ENCODE measurements at places on chromosomes 2 and 18.
A peak's percentile ranks its signal among the peaks of the same experiment; 100 is the strongest.

GRCh38 chr2:101881131-101881530 lies 110.6 kb upstream of the IL1R2 start:
- DNase-seq: no peak

DNA sequence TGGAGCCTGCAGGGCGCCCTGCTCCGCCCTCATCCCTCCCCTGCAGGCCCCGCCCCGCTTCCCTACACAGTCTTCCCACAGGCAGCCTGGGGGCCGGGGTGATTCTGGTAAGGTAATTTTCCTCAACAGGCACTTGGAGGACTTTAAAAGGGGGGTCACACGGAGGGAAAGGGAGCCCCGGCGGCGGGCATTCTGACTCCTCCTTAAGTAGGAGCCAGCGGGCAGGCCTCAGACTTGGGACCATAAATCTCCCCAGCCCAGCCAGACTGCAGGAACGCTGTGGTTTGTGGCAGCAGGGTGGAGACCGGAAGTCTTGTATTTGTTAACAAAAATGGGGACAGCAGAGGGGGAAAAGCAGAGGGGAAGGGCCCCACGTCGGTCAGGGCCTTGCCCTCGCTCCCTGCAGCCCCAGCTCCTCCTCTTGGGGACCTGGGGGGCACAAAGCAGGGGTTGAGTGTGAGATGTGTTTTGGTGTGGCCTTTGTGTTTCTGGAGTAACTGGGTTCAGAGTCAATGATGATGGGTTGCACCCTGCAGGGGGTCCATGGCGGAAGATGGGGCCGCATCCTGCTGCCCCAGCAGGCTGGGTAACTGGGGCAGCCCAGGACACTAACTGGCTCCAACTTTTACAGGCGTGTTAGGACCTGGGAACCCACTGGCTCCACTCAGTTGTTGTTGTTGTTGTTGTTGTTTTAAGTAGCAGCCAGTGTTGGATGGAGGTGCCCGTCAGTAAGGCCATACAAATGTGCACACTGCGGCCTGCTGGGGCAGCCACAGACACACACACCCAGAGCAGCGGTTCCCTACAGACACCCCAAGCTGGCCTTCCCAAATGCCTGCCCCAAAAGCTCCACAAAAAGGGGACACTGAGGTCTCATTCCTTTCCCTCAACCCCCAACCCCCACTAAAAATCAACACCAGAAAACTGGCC lies 27.7 kb downstream of the SMAD7 start:
- no peak for DNase-seq

GRCh38 chr18:4107049-4107467 lies 348.0 kb downstream of the DLGAP1 start:
- DNase-seq: no peak

DNA sequence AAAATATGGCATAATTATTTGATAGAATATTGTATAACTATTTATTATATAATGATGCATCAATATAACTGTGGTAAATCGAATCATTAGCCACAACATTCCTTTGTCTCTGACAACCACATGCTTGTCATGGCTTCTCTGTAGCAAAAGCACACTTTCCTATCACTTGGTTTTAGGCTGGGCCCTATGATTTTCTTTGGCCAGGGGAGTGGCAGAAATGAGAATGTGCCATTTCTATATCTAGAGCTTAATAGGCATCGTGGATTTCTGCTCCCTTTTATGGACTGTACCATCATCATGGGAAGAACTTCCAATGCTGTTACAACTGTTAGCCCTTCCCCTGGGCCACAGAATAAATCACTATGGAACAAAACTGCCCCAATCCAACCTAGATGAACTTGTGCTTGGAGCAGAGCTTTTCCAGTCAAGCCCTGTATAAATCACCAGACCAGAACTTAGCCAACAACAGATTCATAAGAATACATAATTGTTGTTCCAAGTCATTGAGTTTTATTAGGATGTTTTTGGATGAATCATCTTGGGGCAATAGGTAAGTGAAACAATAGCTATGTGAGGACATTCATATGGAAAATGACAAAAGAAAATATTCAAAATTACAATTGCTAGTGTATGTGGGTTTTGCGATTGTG lies 715.8 kb downstream of the ERBB4 start:
- DNase-seq: no peak

- no peak for DNase-seq
These were observed 26.5 kb downstream of the SLC4A5 start for GRCh38 chr2:74316627-74317295.

GRCh38 chr2:58539973-58540372 lies 298.8 kb upstream of the FANCL start:
- no peak for DNase-seq

DNA sequence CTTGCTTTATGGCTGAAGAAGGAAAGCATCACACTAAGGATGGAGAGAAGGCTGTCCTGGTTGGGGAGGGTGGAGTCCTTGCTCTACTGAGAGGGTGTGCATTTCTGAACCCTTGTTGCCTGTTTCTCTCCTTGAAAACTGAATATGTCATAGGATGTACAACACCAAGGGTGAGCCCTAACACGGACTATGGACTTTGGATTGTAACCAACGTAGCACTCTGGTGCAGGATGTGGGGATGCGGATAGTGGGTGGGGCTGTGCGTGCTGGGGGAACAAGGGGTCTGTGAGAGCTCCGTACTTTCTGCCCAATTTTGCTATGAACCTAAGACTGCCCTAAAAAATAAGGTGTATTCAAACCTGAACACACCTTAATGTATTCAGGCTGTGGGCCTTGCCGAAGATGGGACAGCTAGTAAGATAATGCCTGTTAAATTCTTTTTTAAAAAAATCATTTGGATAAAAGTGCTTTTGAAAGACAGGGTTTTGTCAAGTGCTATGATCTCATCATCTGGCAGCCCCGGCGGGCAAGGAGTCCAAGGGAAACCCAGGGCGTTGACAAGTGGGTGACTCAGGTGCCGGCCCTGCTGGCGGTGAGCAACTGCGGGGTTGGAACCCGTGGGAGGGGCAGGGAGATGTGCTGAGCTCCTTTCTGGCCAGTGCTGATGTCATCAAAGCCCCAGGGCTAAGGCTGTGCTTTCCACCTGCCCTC lies 54.0 kb downstream of the GATA6 start:
- peak; percentile 44 for DNase-seq

DNA sequence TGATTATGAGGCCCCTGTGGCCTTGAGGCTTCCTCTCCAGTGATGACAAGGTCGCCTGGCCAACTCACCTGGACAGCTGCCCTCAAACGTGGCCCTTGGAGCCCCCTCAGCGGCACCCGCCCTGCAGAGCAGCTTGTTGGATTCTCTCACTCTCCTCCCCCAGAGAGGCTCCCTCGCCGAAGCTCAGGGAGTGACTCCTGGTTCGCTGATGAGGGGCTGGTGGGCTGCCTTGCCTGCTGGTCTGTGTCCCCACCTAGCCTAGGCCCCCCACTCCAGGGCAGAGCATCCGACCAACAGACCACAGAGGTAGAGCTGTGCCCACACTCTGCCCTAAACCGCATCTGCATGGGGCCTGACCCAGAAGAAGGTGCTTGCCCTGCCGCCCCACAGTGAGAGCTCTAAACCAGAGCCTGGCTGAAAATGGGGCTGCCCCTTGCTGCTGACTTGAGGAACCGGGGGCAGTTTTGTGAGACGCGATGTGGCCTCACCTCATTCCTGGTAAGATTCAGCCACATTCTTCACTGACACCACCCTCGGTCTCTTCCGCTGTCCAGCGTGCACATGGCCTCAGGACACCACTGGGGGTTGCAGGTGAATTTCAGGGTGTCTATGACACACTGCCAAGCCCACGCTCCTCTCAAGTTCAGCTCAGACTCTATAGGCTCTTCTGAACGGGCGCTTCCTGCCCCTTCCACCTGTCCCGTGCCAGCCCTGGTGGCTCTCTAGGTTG lies 131.6 kb downstream of the CABLES1 start:
- no peak for DNase-seq

GRCh38 chr2:157443090-157443489 lies 799 bp downstream of the CYTIP start:
- DNase-seq: no peak

GRCh38 chr2:202149936-202150335 lies 76.9 kb downstream of the KIAA2012 start:
- DNase-seq: no peak

GRCh38 chr18:28032177-28032576 lies 144.8 kb downstream of the CDH2 start:
- no peak for DNase-seq

GRCh38 chr2:232525791-232526371 lies at the start of gene CHRND:
Gene CHRND, plus strand, starts transcription at chr2:232526160. Its CDS starts 56 bp downstream, at chr2:232526216.
- no peak for DNase-seq

DNA sequence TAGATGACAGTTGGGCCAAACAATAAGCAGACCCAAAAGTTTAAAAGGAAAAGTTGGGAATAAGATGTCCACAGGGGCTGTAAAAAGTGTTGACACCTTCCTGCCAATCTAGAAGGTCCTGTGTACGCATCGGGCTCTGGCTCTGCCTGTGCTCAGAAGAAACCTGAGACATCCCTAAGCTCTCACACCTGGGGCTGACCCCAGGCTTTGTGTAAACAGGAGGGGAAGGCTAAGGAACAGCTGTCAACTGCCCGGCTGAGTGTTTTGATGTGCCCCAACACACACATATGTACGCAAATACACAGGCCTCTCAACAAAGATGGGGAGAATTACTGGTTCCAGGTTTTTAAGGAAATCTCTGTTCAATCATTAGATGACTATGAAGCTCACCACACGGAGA lies 59.5 kb downstream of the TMEM131 start:
- no peak for DNase-seq

DNA sequence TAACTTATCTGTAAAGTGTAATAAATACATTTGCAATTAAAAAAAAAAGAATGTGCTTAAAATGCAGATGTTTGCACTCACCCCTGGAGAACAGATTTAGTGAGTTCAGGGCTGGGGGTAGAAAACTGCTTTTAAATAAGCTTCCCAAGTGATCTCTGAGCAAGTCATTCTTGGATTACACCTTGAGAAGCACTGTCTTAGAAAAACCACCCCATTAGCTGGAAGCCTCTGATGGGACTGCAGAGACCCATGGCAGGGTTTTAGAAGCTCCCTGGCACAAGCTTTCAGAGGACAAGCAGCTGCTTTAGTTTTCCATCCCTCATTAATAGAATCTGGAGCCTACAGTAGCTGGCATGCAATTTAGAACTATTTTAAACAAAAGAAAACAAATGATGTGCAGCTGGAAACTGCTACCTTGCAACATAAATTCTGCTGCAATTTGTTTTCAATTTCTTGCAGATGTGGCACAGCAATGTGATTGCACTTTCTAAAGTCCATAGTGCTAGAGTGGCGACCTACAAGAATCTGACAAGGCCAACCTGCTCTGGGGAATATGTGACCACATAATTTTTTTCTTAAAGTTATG lies 141.5 kb downstream of the CDC42EP3 start:
- no peak for DNase-seq

DNA sequence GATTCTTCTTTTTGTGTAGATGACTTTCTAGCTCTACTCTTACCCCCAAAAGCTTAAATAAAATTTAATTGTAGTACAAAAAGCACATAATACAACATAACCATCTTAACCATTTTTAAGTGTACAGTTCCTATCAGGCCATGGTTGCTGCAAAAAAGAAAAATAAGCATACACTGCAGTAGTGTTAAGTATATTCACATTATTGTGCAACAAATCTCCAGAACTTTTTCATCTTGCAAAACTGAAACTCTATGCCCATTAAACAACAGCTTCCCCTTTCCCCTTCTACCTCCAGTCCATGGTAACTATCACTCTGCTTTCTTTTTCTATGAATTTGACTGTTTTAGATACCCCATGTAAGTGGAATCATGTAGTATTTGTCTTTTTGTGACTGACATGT lies 18.1 kb downstream of the PPM1B start:
- no peak for DNase-seq

DNA sequence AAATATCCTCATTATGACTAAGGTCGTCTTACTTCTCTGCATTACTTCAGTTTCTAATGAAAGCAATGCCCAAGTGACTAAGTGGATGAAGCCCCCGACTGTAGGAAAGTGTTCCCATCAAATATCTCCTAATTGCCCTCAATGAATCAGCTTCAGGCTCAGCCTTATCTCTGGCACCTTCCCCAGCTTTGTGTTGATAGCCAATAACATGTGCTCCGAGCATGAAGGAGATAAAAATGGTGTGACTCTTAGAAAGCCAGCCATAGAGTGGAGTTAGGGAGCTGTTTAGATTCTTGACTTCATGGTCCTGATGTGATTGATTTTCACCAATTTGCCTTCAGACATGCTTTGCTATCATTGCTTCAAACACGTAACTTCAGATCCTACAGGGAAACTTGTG lies 339.2 kb upstream of the NRP2 start:
- DNase-seq: no peak

DNA sequence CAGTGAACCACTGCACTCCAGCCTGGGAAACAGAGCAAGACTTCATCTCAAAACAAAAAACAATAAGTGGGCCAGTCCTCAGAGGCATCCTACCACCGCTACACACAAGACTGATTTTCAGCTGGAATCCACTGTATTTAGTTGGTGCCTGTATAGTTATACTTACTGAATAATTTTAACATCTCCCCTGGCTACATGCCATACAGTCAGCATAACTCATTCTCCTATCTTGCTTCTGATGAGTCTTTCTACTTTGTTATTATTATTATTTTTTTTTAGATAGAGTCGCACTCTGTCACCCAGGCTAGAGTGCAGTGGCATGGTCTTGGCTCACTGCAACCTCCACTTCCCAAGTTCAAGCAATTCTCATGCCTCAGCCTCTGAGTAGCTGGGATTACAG lies 19.9 kb upstream of the CAB39 start:
- DNase-seq: no peak

- DNase-seq: no peak
These were observed 108.7 kb downstream of the GFPT1 start for GRCh38 chr2:69278366-69278765.

DNA sequence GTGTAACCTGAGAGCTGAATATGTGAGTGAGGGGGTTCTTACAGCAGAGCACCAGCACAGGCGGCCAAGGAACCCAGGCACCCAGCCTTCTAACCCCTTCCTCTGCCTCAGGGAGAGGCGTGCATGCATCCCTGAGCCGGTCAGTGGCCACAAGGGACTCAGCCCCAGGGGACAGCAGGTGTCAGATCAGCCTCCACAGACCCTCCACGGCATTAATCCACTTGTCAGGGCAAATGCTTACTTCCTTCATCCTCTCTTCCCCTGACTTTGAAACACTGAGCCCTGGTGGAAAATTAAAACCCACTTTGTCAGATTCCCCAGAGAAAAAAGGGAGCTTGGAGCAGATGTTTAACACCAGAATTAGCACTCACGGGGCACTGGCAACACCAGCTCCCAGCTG lies 60.5 kb upstream of the SMAD2 start:
- DNase-seq: no peak

- DNase-seq: no peak
These were observed 47.5 kb upstream of the SP3 start for GRCh38 chr2:174012347-174013314.

GRCh38 chr2:37459095-37459981 lies 114.9 kb downstream of the QPCT start:
- no peak for DNase-seq

DNA sequence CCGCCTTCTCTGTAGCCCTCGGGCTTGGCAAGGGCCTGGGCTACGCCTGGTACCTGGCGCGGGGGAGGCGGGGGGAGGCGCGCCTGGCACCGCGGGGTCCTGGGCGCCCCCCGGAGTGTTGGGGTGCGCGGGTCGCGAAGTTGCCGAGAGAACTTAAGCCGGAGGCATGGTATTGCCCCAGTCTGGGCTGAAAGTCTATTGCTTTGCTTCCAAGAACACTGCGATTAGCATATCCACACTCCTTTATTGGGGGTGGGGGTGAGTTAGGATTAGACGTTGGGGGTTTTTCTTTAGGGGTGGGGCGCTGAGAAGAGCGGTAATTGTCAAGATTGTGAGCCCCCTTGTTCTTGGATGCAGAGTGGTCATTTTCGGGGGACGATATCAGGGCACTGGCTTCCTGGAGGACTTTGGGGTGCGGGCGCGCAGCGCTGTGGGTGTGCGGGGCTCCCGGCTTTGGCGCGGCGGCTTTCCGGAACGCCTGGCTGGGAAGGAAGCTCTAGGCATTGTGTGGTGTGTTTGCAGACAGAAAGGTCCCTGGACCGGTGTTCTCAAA lies 798 bp downstream of the TANC1 start:
- no peak for DNase-seq

All from pulmonary artery endothelial cell (primary cell).